ENCODE measurements at places on chromosomes 12 and 14.

GRCh38 chr12:126359216-126359615, 1294.0 kb downstream of the AACS start:
- no peak for DNase-seq

DNA sequence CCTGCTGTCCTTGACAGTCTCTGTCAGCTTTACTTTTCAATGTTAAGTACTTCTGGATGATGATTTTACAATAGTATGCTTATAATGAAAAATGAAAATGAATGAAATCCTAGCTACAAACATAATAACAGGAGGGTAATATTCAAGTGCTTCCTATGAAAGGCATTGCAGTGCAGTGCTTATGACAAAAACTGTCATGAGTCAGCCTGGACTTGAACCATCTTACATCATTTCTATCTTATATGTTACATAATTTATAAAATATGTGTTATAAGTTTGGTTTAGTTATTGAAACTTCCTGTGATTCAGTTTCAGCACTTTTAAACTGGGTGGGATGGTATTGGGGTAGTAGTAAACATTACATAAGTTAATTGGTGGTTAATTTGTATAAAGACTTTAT, 451.7 kb downstream of the TMEM117 start:
- DNase-seq, result no peak

GRCh38 chr14:71613168-71613567, 319.1 kb upstream of the RGS6 start:
- no peak for DNase-seq

GRCh38 chr12:107349008-107349747, 255.8 kb upstream of the CRY1 start:
- no peak for DNase-seq

- no peak for DNase-seq
Observed at GRCh38 chr12:129579879-129580278, 323.9 kb downstream of the TMEM132D start.

All from stimulated activated CD4-positive, alpha-beta T cell treated with anti-CD3 and anti-CD28 coated beads, TNF-alpha, amount 100 ng/mL, for 24 hours (primary cell).